ENCODE measurements at places on chromosomes 3 and 15.

GRCh38 chr3:134049676-134050075 lies 20.0 kb upstream of the SLCO2A1 start:
- no peak for DNase-seq

DNA sequence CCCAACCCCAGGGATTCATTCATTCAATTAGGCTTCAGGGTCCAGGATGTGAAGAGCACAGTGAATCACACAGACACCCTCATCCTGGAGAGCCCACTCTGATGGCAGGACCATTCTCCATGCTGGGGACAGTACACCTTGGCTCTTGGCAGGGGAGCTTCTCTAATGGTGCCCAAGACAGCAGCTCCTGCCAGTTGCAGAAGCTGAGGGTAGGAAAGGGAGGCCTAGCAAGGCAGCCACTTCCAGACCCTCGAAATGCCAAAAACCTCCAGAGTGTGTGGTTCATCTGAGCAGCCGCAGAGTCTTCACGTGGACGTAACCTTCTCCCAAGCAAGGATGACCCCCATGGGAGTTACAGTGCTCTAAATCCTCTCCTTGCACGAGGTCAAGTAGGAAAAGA lies 186.2 kb downstream of the XXYLT1 start:
- DNase-seq: no peak

DNA sequence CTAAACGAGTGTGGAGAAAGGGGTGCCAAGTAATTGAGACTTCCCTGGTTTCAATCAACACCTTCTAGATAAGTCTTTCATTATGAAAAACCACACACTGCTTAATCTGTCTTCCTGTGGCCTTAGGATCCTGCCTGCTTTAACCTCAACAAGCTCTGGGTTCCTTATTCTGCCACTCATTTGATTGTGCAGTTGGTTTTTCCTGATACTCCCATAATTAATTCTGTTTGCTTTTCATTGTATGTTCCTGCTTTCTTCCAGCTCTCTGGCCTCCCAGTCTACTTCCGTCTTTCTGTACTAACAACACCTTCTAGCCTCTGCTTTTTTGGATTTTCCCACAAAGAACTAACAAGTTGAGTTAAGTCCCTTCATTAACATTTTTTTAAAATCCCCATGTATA lies 20.2 kb upstream of the GCNT3 start:
- DNase-seq: no peak

DNA sequence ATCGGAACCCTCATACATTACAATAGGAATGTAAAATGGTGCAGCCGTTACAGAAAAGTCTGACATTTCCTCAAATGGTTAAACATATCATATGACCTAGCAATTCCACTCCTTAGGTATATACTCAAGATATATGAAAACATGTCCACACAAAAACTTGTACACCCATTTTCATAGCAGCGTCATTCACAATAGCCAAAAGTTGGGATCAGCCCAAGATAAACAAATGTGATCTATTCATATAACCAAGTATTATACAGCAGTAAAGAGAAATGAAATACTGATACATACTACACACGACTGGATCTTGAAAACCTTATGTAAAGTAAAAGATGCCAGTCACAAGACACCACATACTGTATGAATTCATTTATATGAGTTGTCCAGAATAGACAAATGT lies 102.4 kb downstream of the MSL2 start:
- DNase-seq: peak; percentile 28

DNA sequence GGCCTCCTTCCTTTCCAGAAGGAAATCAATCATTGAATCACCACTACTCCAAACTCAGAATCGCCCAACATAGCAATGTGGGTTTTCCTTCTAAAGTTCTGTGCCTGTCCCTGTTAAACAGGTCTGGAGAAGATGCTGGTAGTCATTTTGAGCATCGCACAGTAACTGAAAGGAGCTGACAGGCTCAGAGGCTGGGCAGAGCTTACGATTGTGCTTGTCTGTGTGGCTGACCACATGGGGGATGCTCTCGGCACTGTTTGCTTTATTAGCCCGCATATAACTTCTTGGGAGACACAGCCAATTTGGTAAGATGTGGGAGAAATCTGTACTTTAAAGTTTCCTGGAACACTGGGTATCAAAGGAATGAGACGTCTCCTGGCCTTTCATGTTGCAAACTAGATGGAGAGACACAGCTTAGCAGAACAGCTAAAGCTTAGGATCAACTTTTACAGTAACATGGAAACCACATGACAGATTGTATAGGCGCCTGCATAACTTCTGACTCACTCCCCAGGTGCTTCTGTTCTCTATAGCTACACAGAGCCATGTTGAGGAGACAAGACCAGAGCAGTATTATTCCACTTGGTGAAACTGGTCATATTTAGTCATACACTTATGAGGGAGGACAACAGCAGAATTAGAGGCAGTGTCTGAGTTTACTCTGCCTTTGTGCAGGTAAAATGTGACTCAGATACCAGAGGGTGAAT lies 374.1 kb downstream of the RORA start:
- DNase-seq: no peak

GRCh38 chr15:71810256-71811035 lies at the start of gene NR2E3:
NR2E3 (plus strand) TSS chr15:71810554; CDS start chr15:71810744, 190 bp downstream.
- DNase-seq: no peak

- no peak for DNase-seq
These were observed 255.5 kb downstream of the UACA start for GRCh38 chr15:70507772-70508371.

- DNase-seq: no peak
These were observed 156.3 kb downstream of the LPP start for GRCh38 chr3:188310270-188310710.

GRCh38 chr15:63308491-63308890 lies 31.1 kb downstream of the APH1B start:
- DNase-seq: no peak

DNA sequence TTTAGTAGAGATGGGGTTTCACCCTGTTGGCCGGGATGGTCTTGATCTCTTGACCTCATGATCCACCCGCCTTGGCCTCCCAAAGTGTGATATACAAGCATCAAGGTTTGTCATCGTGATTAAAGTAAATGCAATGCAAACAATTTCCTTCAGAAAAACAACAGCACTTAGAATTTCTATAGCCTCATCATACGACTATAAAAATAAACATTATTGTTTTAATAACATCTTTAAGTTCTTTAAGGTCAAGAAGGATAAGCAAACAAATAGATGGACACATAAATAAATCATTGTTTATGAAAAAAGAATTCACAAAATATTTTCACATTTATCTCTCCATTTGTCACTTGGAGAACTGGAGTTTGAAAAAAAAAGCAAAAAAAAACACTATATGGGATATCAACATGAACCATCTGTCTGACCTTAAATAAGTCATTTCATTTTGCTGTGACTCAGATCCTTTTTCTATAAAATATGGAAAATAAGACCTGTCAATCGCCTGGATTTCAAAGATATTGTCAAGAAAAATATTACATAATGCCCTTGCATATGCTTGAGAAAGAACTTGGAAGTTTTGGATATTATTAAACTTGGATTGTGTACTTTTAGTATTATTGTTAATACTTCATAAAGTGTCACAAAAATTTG lies 642.0 kb upstream of the KCNMB2 start:
- DNase-seq: peak; percentile 74

- DNase-seq: no peak
These were observed 11.1 kb downstream of the RAD51 start for GRCh38 chr15:40706121-40706520.

DNA sequence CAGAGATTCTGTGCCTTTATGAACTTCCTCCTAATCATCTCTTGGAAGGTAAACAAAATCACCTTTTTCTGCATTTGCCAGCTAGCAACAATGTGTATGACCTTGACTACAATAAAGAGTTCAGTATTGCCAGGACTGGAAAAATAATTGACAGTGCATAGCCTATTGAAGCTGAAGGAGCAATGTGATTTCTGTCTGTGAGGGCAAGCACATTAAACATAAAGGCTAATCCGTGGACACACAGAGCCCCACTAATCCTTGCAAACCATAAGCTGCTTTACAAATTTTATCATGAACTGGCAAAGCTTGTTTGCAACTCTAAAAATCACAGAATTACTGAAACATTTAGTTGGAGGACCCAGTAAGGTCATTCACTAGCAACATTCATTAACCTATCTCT lies 563.8 kb downstream of the PYDC2 start:
- DNase-seq: no peak
